ENCODE measurements at places on chromosomes 11 and 22.

GRCh38 chr22:50260801-50261614 is 475 bp downstream of the MAPK12 start:
- DNase-seq = no peak

GRCh38 chr11:34261820-34262219 is 96.0 kb downstream of the ABTB2 start:
- DNase-seq = no peak

DNA sequence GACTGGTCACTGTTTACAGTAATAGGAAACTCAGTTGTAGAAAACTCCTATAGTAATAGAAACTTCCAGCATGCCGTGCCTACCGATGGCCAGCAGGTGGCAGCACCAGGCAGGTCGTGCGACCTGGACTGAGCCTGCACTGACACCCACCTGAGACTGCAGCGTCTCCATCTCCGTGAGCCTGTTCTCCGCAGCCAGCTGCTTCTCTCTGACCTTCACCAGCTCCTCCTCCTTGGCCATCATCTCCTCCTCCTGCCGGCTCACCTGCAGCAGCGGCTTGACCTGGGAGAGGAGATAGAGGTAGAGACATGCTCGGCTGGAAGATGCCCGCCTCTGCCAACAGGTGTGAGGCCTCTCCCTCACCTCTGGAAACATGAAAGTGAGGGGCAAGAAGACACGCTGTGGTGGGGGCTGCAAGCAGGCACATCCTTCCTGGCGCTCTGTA is 48.5 kb downstream of the APOL1 start:
- DNase-seq = peak; percentile 57

GRCh38 chr11:72244361-72245262 is 636 bp upstream of the PHOX2A start:
- no peak for DNase-seq
